ENCODE measurements at places on chromosomes 6 and 20. TPM values are rescaled to one million over a fixed set of nuclear protein-coding genes. Genes with fewer than 3 reads are reported as not detected.

DNA sequence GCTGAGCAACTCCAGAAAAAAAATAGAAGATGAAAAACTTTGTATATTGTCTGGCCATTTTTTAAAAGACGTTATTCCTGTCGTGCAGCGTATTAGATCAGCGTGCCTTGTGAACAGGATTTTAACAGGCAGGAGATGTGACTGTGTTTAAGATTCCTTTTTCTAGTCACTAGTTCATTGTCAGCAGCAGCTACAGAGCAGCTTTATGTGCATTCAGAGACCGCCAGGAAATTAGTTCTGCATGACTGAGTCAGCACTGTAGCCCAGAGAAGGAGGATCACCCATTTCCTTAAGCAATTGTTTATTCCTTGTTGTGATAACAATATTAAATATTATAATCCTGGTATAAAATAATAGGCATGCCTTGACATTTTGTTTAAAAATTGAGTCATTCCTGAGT is 75.4 kb upstream of the ADGRB3 start:
- DNase-seq: no peak

- no peak for DNase-seq
Observed at GRCh38 chr6:160360955-160361354, 12.8 kb downstream of the SLC22A3 start.

DNA sequence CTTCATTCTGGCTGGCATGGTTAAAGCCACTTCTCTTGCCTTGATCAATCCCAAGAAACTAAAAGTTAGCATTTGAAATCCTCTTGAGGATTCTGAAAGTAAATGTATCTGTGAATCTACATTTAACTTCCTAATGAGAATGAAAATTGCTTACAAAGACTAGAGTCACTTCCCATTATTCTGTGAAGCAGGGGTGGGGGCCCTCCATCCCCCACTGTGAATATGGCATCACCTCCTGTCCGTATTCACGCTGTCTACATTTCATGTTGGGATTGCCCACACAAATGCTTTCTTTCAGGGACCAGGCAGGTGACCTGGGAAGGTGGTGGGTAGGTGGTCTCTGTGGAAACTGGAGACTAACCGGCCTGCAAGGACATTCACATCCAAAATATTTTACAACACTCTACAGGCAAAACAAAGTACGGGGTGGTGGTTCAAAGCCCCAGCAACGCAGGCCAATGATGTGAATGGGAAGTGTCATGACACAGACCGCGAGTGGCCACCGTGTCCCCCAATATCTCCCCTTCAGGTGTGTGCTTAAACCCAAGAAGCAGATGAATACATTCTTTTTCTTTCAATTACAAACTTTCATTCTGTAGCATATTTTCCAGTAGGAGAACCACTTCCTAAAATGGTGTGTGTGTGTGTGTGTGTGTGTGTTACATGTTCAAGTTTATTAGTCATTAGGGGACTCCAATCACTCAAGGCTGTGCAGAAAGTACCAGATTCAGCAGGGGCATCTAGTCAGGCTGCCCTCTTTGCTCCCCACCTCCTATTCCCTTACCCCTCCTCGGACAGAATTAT is 132.2 kb downstream of the PRND start:
- no peak for DNase-seq

DNA sequence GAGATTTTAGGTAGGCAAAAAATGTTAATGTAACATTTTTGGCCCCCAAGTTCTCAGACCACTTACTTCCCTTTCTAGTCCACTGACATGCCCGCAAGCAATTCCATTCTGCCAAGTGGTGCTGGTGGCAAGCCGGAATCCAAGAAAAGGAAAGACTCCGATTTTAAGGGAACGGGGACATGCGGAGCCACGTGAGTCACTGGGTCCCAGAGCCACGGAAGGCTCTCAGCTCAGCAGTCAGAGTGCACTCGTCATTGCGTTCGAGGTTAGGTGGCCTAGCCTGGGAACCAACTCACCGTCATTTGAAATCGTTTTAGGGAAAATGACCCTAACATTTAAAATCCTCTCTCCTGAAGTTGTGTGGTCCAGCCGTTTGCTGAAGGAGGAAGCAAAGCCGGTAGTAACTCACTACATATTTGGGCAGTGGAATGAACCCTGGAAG is 711 bp upstream of the SIRT5 start:
- DNase-seq: no peak

GRCh38 chr20:56893226-56893917 is 264.3 kb downstream of the TFAP2C start:
- no peak for DNase-seq

- no peak for DNase-seq
Observed at GRCh38 chr6:69827276-69827893, 30.6 kb upstream of the LMBRD1 start.

DNA sequence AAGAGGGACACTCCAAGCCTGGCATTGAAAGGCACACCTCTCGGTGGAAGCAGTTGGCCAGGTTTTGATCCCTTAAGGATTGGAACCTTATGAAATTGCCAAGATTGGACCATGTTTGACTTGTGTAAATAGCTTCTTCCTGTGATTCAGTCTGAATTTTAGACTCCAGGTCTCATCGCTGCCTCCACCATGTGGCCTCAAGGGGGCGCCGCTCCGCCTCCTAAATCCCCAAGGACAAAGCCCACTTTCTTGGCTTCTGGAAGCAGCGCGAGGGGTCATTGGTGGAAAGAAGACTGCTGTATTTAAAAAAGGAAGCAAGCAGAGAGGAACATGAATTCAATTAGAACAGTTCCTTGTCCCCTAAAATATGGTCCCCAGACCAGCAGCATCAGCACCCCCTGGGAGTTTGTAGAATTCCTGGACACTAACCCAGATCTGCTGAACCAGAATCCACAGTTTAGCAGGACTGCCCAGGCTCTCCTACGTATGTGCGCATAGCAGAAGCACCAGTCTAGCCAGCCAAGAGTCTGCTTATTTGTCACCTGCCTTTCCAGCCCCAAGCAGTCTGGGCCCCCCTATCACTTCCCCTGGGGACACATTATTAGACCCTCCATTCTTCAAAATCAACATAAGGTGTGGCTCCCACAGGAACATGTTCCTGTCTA is 108.5 kb downstream of the LY86 start:
- no peak for DNase-seq

GRCh38 chr6:34324738-34325444 is 67.6 kb downstream of the NUDT3 start:
- DNase-seq: no peak

GRCh38 chr6:64912966-64913365 is 794.1 kb downstream of the EYS start:
- no peak for DNase-seq

DNA sequence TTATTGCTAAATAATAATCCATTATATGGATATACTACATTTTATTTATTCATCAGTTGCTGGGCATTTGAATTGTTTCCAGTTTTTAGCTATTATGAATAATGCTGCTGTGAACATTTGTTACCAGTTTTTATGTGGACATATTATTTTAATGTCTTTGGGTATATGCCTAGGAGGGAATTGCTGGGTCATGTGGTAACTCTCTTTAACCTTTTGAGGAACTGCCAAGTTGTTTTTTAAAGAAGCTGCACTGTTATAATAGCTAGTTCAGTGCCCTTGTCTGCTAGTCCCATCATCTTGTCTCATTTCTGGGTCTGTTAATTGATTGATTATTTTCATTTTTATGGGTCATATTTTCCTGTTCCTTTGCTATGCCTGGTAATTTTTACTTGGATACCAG is 56.3 kb downstream of the FOXO3 start:
- no peak for DNase-seq

- DNase-seq: no peak
Observed at GRCh38 chr6:159880412-159880975, 10.3 kb upstream of the MAS1 start.

- no peak for DNase-seq
Observed at GRCh38 chr20:19628570-19629134, 129.4 kb upstream of the RIN2 start.

GRCh38 chr20:32362901-32363364 is 4.8 kb downstream of the ASXL1 start:
- DNase-seq: no peak

GRCh38 chr6:135921188-135921587 is 69.7 kb downstream of the PDE7B start:
- no peak for DNase-seq

DNA sequence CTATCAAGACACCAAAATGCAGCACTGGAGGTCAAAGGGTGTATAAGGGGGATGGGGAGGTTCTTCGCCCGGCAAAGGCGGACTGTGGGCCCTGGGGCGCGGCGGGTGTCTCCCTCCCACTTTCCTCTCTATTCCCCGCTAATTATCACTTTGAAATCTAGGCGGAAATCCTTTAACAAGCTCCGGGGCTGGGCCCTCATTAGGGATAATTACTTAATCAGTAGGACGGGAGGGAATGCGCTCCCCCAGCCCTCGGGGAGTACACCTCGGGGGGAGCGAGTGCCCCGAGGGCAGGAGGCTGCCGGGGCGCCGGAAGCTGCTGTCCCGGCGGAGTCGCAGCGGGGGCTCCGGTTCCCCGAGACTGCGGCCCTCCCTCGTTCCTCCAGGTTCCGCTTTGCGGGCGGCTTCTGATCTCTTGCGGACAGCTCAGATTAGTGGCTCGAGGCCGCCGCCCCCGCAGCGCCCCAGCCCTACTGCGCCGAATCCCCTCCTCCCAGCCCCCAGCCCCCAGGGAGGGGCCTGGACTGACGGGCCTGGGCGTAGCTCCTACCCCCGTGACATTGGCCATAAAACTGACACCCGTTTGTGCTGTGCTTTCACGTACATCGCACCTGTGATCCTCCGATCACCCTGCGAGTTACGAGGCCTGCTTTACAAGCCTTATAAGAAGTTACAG is 14.7 kb downstream of the MUCL3 start:
- no peak for DNase-seq

DNA sequence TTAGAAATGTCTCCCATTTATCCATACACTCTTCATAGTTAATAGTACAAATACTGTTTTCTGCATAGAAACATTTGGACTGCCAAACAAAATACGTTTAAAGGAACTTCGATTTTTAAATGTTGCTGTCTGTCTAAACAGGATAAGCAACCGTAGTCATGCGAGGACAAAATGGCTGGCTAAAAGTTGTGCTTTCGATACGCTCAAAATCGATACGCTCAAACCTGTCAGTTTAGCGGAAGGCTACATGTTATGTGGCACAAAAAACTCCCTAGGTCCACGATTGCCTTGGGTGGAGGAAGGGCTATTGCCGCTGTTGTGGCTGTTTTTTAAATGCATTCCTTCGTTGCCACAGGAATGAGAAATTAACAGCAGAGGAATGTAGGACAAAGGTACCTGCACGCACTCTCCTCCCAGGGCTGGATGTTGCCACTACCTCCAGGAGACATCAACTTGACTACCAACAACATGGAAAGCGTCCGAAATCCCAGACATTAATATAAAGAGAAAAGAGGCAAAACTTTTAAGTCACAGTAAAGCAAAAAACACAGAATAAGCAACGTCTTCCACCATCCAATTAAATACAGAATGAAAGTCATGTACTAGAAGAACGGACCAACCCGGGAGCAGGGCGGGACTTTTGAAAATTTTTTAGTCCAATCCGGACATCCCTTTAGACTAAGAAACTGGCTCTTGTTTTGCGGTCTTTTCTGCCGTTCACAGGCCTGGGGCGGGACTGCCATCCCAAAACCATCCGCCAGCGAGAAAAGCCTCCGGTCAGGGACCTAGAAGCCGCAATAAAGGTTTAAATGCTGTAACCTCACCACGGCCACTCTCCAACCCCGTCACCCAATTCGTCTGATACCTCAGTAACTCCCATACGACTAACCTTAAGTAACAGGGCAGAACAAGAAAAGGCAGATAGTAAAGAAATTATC is 32.2 kb upstream of the HFE start:
- peak; percentile 95 for DNase-seq

DNA sequence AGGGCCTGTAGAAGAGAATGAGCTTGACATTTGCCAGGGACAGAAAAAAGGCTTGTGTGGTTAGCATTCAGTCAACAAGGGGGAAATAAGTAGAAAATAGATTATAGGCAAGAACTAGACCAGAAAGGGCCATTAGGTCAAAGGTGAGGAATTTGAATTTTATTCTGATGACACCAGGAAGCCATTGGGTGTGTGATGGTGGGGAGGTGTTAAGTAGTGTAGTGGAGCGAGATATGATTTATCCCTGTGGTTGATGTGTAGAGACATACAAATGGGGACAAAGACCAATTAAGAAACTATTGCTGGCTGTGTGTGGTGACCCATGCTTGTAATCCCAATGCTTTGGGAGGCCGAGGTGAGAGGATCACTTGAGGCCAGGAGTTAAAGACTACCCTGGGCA is 11.0 kb downstream of the DSTN start:
- no peak for DNase-seq

- no peak for DNase-seq
Observed at GRCh38 chr6:6918216-6918983, 189.4 kb upstream of the RREB1 start.

- DNase-seq: no peak
Observed at GRCh38 chr6:145225500-145225899, 509.8 kb downstream of the EPM2A start.

DNA sequence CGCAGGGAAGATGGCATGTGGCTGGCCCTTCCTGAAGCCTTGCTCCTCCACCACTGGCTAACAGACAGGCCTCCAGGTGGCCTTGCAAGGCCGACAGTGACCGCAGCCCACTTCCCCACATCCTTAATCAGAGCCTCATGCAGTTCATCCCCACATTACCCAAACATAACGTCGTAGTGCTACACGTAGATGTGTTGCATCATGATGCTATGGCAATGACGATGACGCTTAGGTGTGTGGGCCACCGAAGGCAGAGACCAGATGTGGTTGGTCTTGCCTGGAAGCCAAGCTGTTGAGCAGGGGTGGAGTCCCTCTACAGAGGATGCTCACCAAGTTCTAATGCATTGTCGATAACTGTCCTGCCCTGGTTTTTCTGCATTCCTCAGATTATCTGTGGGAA is 5.6 kb downstream of the CD93 start:
- DNase-seq: no peak

DNA sequence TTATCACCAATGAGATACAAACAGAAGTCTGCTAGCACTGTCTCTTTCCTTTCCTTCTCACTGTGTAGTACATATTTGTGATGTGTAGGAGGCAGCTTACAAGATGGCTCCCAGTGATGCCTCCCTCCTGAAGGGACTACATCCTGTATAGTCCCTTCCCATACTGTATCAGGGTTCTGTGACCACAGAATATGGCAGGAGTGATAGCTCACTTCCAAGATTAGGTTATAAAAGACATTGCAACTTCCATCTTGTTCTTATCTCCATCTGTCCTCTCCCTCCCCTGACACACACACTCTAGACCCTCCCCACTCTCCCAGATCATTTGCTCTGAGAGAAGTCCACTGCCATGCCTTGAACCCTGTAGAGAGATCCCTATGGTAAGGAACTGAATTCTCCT is 38.0 kb downstream of the SESN1 start:
- no peak for DNase-seq

GRCh38 chr6:167485186-167485978 is 160.5 kb downstream of the TTLL2 start:
- no peak for DNase-seq

- no peak for DNase-seq
Observed at GRCh38 chr6:167103041-167103891, 19.6 kb upstream of the CCR6 start.

- DNase-seq: no peak
Observed at GRCh38 chr20:1883986-1884385, 11.2 kb upstream of the SIRPA start.

MAPK13 gene
- polyA plus RNA-seq: 20.2 TPM

SLC35F1 gene
- polyA plus RNA-seq: 2.0 TPM

ENPP1 gene
- 19.3 TPM for polyA plus RNA-seq

CLIC5 gene
- 197 TPM for polyA plus RNA-seq

HLA-DMB gene
- 67.0 TPM for polyA plus RNA-seq

PBOV1 gene
- 0.20 TPM for polyA plus RNA-seq

GLP1R gene
- 0.71 TPM for polyA plus RNA-seq

MROH8 gene
- 9.1 TPM for polyA plus RNA-seq

ABCC10 gene
- polyA plus RNA-seq: 17.4 TPM

RNF114 gene
- polyA plus RNA-seq: 78.2 TPM

All from left renal cortex interstitium (tissue), 4 donors.